ENCODE measurements at places on chromosomes 1 and 21.
A peak's percentile ranks its signal among the peaks of the same experiment; 100 is the strongest.

GRCh38 chr1:244918421-244919319 lies 54.3 kb upstream of the HNRNPU start:
- DNase-seq = peak; percentile 77

DNA sequence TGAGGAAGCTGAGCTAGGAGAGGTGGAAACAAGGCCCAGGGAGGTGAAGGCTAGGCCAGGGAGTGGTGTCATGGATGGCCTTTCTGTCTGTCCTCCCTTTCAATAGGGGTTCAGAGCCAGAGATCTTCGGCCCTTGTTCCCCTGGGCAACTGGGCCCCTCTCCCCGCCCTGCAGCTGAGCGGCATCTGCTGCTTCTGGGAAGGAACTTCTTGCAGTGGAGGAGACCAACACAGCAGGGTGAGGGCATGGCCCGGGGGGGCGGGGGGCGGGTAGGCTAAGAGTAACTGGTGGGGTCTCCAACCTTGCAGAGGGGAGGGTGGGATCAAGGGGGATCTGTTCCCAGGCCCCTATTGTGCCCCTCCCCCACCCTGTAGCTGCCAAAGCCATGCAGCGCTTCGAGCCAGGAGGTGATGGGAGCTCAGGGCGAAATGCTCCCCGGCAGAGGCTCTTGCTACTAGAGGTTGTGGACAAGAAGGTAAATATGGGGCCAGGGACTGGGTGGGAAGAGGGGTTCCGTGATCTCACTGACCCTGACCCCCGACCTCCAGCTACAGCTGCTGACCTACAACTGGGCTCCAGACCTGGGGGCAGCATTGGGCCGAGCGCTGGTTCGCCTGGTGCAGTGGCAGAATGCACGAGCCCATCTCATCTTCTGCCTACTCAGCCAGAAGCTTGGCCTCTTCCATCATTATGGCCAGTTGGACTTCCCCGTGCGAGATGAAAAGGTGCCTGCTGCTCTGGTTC lies 11.7 kb downstream of the HYI start:
- DNase-seq = peak; percentile 2

GRCh38 chr1:226631229-226632000 lies 82.9 kb downstream of the STUM start:
- no peak for DNase-seq

GRCh38 chr1:223189903-223190724 lies 47.1 kb upstream of the TLR5 start:
- DNase-seq = peak; percentile 71

DNA sequence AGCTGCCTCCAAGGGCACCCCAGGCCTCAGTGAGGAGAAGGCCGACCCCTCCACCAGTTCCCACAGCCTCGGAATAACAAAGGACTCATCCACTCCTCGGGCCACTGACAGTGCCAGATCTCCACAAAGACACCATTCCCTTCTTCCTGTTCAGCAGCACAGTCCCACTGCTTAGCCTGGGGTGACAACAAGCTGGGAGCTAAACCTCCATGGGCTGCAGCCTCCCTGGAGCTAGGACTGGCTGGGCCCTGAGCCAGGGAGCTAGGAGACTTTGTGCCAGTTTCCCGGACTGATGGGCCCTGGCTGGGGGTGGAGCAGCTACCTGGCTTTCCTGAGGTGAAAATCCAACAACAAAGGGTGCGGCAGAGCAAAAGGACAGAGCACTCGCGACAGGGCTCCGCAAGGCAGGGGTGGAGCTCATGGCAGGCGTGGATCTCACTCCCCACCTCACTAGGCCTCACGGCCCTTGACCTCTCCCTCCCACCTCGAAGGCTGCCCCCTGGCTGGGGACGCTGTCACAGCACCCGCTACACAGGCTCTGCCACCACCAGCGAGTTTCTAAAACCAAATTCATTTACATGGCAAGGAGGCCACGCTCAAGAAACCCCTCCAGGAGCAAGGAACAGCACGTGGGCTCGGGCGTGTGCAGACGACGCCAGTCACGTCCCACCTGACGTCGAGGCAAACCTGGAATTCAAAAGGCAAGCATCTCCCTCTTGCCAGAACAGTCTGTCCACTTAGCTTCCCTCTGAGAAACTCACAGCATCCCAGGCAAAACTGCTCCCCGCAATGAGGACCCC lies 13.8 kb downstream of the SLC35E2B start:
- DNase-seq = no peak

DNA sequence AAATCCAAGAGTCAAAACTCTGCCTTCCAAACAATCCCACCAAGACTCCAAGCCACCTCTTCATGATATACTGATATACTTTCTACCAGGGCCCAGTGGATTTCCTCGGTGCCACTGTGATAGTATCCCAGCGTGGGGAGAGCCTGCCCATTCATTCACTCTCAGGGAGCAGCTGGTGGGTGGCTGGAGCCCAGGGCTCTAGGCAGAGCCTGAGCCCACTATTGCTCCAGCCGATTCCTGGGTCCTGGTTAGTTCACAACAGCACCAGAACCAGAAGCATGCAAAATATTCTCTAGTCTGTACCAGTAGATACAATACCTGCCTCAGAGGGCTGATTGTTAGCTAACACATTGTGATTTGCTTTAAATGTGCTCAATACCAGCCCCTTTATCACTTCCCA lies 831 bp downstream of the CSRP1 start:
- DNase-seq = no peak

DNA sequence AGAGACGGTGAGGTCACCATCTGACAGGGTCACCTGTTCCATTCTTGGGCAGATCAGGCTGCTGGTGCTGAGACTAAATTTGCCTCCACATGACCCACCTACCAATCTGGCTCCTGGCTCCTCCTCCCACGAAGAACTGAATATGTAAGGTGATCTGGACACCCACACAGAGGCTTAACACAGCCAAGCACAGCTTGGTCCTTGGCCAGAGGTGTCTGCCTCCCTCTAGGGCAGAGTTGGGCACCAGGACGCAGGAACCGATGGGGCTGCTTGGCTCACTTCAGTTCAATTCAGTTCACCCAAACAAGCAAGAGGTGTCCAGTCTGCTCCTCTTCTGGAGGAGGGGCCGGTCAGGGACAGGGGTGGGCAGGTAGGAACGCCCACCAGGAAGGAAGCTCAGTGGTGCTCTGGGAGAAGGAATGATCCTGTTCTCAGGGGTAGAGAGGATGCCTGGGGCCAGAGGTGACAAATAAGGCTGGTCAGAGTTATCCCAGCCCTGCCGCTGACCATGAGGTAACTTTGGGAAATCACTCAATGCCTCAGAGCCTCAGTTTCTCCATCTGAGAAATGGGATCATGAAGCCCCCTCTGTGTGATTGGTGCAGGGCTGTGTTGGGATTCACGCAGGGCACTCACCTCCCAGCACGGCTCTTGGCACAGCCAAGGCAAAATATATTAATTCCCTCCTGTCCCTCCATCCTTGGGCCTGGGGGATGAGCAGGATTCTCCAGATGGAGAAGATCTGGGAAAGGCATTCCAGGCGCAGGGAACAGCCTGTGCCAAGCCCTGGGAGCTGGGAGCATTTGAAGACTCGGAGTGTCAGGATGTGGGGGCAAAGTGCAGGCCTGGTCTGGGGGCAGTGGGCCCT lies 284.5 kb downstream of the PTPRU start:
- DNase-seq = no peak

DNA sequence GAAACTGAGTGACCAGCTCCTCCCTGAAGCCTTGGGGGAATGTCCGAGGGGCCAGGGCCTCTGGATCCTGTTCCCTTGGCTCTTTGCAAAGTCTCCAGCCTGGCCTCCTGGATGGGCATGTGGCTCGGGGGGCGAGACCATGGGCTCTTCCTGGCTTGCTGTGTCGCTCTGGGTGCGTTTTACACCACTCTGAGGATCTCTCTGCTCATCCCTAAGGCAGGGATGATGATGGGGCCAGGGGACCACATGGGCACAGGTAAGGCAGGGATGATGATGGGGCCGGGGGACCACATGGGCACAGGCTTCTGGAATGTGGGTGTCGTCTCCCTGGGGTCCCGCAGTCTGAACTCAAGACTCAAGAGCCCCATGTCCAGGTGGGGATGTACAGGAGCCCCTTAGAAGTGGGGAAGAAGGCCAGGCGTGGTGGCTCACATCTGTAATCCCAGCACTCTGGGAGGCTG lies 17.7 kb downstream of the TP73 start:
- DNase-seq = no peak

DNA sequence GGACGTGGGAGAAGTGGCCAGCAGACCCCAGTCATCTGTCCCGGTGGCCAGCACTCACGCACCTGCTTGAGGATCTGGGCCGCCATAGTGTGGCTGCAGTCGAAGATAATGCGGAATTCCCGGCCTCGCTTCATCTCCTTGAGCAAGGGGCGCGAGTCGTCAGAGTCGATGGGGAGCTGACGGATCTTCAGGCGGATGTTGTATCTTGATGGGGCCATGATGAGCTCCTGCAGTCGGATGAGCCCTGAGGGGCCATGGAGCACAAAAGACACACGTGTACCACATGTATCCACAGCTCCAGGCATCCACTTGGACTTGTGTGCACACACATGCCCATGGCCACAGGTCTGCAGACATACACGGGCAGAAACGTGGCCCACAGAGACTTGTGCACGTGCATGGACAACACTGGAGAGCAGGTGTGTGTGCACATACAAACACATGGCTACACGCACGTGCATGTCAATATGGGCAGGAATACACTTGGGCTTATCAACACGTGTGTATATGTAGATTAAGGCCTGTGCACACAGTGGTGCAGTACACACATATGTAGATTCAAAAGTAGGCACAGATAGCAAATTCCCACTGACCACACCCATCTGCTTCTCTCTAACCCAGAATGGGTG lies 162.1 kb downstream of the GRIK3 start:
- DNase-seq = no peak

DNA sequence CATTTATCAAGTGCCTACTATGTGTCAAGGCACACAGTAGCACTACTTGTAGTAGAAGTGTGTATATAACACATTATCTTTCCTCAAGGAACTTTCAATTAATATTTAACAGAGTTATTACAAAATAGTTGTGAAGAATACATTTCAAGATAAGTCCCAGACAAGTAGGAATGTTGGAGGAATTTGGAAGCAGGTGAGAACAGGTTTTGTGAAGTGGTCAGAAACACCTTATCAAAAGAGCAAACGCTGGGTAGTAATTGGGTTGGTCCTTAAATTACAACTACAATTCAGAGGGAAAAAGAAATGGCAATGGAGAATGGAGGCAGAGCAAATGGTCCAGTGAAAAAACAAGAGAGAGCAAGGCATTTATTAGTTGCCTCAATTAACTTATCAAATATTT lies 218.8 kb downstream of the ADGRL2 start:
- DNase-seq = no peak

DNA sequence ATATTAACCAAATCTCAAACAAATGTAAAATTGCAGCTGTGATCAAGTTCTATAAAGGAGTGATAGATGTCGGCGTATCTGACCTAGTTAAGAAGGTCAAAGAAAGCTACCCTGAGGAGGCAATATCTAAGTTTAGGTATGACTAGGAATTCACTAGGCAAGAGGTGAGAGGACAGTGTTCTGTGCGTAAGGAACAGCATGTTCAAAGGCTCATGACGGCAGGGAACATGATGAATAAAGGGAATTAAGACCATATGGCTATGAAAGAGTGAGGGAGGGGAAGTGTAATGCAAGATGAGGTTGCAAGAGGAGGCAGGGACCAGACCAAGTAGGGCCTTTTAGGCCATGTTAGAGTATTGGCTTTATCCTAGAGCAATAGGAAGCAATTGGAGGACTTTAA lies 8.6 kb downstream of the LIX1L start:
- no peak for DNase-seq

DNA sequence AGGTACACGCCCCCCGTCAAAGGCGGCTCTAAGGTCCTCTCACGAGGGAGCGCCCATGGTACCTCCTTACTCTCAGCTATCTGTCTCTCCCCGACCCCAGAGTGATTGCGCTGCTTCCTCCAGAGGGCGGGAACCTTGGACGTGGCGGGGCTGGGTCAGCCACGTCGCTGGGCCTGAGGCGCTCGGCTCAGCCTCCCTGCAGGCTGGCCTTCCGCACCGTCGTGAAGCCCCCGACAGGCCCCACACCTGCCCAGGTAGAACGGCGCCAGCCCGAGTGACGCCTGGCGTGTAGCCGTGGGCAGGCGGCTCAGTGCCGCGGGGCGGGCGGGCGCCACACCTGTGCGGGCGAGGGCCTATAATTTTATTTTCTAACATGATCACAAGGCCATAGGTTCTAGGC lies 122.2 kb upstream of the BEND5 start:
- DNase-seq = no peak

- DNase-seq = no peak
Measured at GRCh38 chr1:10873189-10873588, 76.7 kb upstream of the CASZ1 start.

DNA sequence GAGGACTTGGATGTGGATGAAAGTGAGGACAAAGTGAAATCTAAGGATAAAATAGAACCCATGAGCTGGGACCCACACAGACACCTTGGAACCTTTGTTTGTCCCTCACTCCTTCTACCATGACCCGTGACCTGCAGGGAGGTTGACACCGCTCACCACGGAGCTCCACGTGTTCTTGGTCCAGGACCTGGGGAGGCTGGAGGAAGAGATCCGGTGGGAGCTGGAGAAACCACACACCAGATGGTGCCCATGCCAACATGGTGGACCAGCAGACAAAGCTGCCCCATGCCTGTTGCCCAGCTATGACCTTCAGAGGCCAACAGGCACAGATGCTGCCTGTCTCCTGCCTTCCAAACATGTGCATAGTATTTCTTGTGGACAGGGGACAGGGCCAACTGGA lies 721.9 kb downstream of the PTPRU start:
- DNase-seq = no peak

DNA sequence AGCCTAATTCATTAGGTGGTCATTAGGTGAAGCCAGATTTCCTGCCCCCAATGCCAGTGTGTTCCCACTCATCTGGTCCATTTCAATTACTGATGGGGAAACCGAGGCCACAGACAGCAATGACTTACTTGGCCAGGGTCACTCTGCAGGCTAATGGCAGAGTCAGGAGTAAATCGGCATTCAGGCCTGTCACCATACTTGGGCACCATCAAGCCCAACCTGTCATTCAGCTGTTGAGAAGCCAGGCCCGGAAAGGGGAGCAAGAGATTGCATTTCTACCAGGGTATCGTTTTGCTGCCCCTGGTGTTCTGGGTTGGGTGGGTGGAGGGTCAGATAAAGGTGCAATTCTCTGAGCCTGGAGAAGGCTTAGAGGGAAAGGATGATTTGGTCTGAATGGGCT lies 8.0 kb upstream of the TMEM61 start:
- DNase-seq = no peak

DNA sequence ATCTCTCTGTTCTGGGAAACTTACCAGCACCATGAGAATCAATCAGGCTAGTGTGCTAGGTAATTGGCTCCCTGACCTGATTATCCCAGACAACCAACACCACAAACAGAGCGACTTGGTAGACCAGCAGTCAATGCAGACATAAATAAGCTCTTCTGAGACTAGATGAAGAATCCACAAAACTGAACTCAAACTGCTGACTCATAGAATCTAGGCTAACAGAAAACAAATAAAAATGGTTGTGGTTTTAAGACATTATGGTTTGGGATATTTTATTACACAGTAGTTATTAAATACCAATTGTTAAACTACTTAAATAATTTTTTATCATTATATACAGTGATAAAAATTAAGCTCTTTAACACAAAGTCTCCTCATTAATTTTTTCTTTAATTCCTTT lies 535.7 kb downstream of the COL11A1 start:
- no peak for DNase-seq

All from activated naive CD4-positive, alpha-beta T cell treated with anti-CD3 and anti-CD28 coated beads, Interleukin-2, amount 50 U/mL, for 16 hours (primary cell).